ENCODE measurements at places on chromosomes 3 and 15. TPM values are rescaled to one million over a fixed set of nuclear protein-coding genes. Genes with fewer than 3 reads are reported as not detected.

The LINGO1 gene
- total RNA-seq: 4.4 TPM

The CYP1A2 gene
- total RNA-seq: not detected

The TERC gene
- 128 TPM for total RNA-seq

The EBLN2 gene
- 0.93 TPM for total RNA-seq

The P2RY1 gene
- 11.6 TPM for total RNA-seq

The SERPINI1 gene
- total RNA-seq: 1.3 TPM

The NME9 gene
- total RNA-seq: not detected

The NPAP1 gene
- total RNA-seq: not detected

The AADACL2 gene
- total RNA-seq: 79.7 TPM

The TBL1XR1 gene
- 91.1 TPM for total RNA-seq

The GRK7 gene
- total RNA-seq: not detected

The PLSCR4 gene
- 22.7 TPM for total RNA-seq

The ITPKA gene
- 3.7 TPM for total RNA-seq

The COL6A5 gene
- total RNA-seq: 0.04 TPM

The ZBTB20 gene
- total RNA-seq: 41.9 TPM

The ZNF620 gene
- total RNA-seq: 0.56 TPM

The HYAL2 gene
- total RNA-seq: 44.1 TPM

The SUCLG2 gene
- total RNA-seq: 42.9 TPM

The RBMS3 gene
- 7.3 TPM for total RNA-seq

The BTBD1 gene
- 52.8 TPM for total RNA-seq

The IL20RB gene
- 282 TPM for total RNA-seq

The CD96 gene
- 0.27 TPM for total RNA-seq

The ZNF774 gene
- total RNA-seq: 2.4 TPM

The SKIC8 gene
- 62.2 TPM for total RNA-seq

The TUBGCP5 gene
- 12.0 TPM for total RNA-seq

The CMTM7 gene
- total RNA-seq: 10.4 TPM

The SPTBN5 gene
- 2.5 TPM for total RNA-seq

The PLA2G4D gene
- total RNA-seq: 22.0 TPM

The KNG1 gene
- not detected for total RNA-seq

The IFT122 gene
- 10.1 TPM for total RNA-seq

The SLC12A8 gene
- 2.3 TPM for total RNA-seq

The SEC61A1 gene
- 120 TPM for total RNA-seq

The PGBD4 gene
- 1.2 TPM for total RNA-seq

The CGNL1 gene
- total RNA-seq: 9.4 TPM

The STRA6 gene
- 0.52 TPM for total RNA-seq

The TNFAIP8L3 gene
- total RNA-seq: 24.0 TPM

The ARIH1 gene
- 126 TPM for total RNA-seq

The C15orf62 gene
- total RNA-seq: 58.4 TPM

The PSMD2 gene
- 194 TPM for total RNA-seq

The THAP10 gene
- total RNA-seq: 2.0 TPM

The PML gene
- total RNA-seq: 70.0 TPM

The GP9 gene
- total RNA-seq: not detected

The SLC24A5 gene
- 3.6 TPM for total RNA-seq

The HIGD2B gene
- total RNA-seq: not detected

The MTFMT gene
- total RNA-seq: 21.9 TPM

The BMF gene
- total RNA-seq: 11.8 TPM

The IMPG2 gene
- total RNA-seq: 0.13 TPM

The CSPG5 gene
- total RNA-seq: 0.97 TPM

The AADAC gene
- total RNA-seq: 10.4 TPM

The CADM2 gene
- total RNA-seq: 2.1 TPM

The ARNT2 gene
- 3.7 TPM for total RNA-seq

The CRYBG3 gene
- total RNA-seq: 35.4 TPM

The STRIT1 gene
- not detected for total RNA-seq

The TRIM71 gene
- total RNA-seq: 0.03 TPM

The TBC1D21 gene
- total RNA-seq: not detected
